ENCODE measurements at places on chromosomes 2 and 18. TPM values are rescaled to one million over a fixed set of nuclear protein-coding genes. Genes with fewer than 3 reads are reported as not detected.

DNA sequence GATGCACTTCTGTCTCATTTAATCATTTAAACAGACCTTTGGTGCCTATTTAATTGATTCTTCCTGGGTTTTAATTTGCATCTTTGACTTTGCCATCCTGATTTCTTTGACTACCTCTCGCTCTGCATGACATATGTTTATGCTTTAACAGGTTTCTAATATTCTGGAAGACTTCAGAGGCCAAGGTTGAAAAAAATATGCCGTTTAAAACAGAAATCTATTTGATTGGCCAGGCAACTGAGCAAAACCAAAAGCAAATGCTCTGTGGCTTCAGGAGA, 303.4 kb downstream of the IRS1 start:
- H3K27me3 ChIP-seq = no peaks in the 10 kb centered on the region
- H3K4me3 ChIP-seq = no peak overlapping the region
- no peak for DNase-seq
- peaks cover 9% of the 10 kb centered on the region for H3K4me1 ChIP-seq

GRCh38 chr2:230166557-230167170, 53.1 kb downstream of the SP110 start:
- H3K36me3 ChIP-seq = no peaks in the 10 kb centered on the region
- peak overlapping the region; percentile 5 for H3K27ac ChIP-seq
- H3K4me1 ChIP-seq = no peaks in the 10 kb centered on the region
- H3K4me3 ChIP-seq = no peak overlapping the region

GRCh38 chr2:204705243-204705932, 160.1 kb downstream of the PARD3B start:
- H3K36me3 ChIP-seq = no peaks in the 10 kb centered on the region
- H3K4me3 ChIP-seq = no peak overlapping the region
- peaks cover 19% of the 10 kb centered on the region for H3K4me1 ChIP-seq
- H3K27me3 ChIP-seq = no peaks in the 10 kb centered on the region
- no peak for DNase-seq

DNA sequence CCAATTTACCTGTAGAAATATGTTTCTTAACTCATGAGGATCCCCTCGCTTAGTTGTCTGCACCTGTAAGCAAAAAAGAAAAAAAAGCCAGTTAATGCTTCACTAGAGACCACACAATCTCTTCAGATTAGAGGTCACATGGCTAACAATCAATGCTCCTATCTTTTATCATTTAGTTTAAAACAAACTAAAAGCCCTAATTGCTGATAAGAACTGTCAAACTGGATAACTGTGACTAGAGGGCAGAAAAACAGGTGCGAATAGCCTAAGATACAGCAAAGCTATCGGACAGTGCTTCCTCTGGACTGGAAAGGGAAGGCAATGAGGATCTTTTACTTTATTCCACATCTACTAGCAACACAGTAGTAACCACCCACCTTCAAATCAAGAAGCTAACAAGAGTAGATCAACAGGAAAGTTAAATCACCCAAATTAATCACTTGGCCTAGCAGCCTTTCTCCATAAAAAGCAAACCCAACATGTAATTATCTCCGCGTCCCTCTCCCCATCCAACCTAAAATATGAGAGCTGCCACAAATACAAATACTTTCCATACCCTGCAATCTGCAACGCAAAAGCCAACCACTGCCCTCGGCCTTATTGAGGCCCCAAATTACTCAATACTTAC, 734 bp downstream of the SLC25A12 start:
- H3K27ac ChIP-seq = no peak overlapping the region
- H3K36me3 ChIP-seq = peaks cover 2% of the 10 kb centered on the region
- H3K4me3 ChIP-seq = peak overlapping the region; percentile 99
- H3K27me3 ChIP-seq = no peaks in the 10 kb centered on the region
- DNase-seq = no peak

DNA sequence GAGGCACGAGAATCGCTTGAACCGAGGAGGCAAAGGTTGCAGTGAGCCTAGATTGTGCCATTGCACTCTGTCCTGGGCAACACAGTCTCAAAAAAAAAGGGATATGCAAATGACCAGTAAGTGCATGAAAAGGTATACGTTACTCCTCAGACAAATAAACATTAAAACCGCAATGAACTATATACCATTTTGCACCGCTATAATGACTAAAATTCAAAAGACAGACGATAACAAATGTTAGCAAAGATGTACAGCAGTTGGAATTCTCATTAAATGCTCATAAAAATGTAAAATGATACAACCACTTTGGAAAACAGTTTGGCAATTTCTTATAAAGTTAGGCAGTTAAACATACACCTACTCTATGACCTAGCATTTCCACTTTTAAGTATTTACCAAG, 67.4 kb upstream of the MSH6 start:
- peaks cover 2% of the 10 kb centered on the region for H3K27me3 ChIP-seq
- no peak overlapping the region for H3K27ac ChIP-seq
- H3K4me3 ChIP-seq = no peak overlapping the region

GRCh38 chr2:11683476-11683875, 13.5 kb upstream of the NTSR2 start:
- DNase-seq = no peak
- no peak overlapping the region for H3K27ac ChIP-seq
- no peaks in the 10 kb centered on the region for H3K36me3 ChIP-seq
- H3K4me1 ChIP-seq = peaks cover 41% of the 10 kb centered on the region

DNA sequence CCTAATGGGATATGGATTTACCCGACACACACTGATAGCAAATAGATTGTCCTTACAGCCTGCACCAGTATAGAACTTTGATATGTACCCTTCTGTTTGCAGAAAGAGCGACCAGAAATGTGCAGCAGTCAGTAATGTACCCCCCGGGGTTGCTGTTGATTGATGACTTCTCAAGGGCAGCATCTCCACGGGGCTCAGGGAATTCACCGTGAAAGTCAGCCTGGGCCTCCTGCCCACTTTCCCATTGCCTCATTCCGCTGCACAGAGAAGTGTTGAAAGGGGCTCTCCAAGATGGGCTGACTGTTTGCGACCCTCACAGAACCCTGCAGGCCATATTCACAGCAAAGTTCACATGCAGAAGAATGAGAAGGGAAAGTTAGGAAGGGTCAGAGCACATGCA, 241.3 kb downstream of the PRKCE start:
- no peak overlapping the region for H3K4me3 ChIP-seq
- peaks cover 24% of the 10 kb centered on the region for H3K4me1 ChIP-seq
- no peak overlapping the region for H3K27ac ChIP-seq

- DNase-seq = no peak
- H3K4me3 ChIP-seq = no peak overlapping the region
- no peak overlapping the region for H3K27ac ChIP-seq
Measured at GRCh38 chr18:54134053-54134452, 90.4 kb downstream of the MBD2 start.

DNA sequence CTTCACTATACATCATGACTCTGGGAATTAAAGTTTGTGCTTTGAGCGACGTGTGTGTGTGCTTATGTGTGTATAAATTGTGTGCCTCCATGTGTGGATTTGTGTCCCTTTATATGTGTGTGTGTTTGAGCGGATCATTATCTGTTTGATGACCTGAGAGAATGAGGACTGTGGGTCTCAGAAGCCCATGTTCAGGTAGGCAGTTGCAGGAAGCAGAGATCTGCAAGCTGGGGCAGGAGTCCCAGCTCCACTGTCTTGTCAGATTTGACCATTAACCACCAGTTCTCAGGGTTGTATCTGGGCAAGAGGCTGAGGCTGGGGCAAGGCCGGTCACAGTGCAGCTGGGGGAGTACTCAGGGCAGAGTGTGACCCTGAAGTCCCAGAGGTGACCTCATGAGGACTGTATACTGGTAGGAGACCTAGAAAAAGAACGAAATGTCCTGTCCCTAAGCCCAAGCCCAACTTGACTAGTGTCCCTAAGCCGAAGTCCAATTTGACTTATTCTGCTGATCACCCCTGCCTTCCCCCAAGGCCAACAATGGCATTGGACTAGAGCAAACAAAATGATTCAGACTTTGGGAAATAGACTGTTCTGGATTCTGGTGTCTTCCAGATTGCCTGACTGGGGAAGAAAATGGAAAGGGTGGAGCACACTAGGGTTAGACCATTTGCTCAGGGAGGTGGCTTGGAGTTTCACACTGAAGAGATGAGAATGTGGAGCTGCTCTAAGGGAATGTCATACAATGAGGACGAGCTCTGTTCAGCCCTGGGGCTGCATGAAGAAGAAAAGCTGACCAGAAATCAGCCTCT, 28.1 kb downstream of the RHOB start:
- H3K4me3 ChIP-seq = peak overlapping the region; percentile 65
- H3K27me3 ChIP-seq = no peaks in the 10 kb centered on the region
- H3K36me3 ChIP-seq = peaks cover 4% of the 10 kb centered on the region

- H3K27me3 ChIP-seq = no peaks in the 10 kb centered on the region
- no peak overlapping the region for H3K4me3 ChIP-seq
- H3K27ac ChIP-seq = no peak overlapping the region
- no peaks in the 10 kb centered on the region for H3K36me3 ChIP-seq
- H3K4me1 ChIP-seq = no peaks in the 10 kb centered on the region
Measured at GRCh38 chr2:78686625-78687153, 338.8 kb upstream of the REG3G start.

DNA sequence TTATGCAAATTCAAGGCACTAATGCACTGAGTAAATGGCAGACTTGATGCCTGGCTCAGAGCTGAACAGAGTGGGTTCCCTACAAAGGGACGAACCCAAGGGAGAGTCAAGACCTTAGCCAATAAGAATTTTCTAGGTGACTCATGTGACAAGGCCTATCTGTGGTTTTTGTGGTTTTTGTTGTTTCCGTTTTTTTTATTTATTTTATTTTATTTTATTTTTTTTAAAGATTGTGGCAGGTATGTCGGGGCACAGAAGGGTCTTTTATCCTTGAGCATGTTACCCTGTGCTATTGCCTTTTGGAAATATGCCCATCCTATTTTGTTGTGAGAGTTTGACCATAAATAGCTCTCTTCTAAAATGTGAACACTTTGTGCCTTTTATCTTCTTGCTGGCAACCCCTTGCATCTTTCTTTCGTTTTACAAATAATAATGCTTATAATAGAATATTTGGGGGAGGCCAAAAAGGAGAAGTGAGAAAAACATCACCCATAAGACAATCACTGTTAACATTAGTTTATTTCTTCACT, 113.4 kb upstream of the AQP4 start:
- no peak overlapping the region for H3K4me3 ChIP-seq
- H3K27ac ChIP-seq = no peak overlapping the region
- no peaks in the 10 kb centered on the region for H3K27me3 ChIP-seq
- no peak for DNase-seq
- peaks cover 55% of the 10 kb centered on the region for H3K4me1 ChIP-seq

DNA sequence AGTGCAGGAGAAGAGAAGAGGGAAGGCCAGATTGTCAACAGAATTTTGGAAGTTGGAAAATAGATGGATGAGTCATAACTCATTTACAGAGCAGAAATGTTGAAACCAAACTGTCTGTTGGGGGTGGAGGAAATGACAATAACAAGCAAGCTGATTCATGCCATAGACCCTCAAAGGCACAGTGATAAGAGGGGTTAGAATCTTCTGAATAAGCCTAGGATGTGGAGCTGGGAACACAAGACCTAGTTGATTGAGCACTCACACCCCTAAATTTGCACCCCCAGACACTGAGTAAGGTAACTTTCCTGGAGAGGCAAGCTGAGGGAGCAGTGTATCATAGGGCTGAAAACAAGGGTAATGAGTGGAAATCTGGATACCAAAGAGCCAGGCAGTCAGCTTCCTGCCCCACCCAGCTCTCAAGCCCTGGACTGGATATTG, 141.4 kb downstream of the SCG2 start:
- H3K36me3 ChIP-seq = peaks cover 12% of the 10 kb centered on the region
- no peak for DNase-seq
- H3K27me3 ChIP-seq = no peaks in the 10 kb centered on the region
- H3K4me1 ChIP-seq = no peaks in the 10 kb centered on the region

DNA sequence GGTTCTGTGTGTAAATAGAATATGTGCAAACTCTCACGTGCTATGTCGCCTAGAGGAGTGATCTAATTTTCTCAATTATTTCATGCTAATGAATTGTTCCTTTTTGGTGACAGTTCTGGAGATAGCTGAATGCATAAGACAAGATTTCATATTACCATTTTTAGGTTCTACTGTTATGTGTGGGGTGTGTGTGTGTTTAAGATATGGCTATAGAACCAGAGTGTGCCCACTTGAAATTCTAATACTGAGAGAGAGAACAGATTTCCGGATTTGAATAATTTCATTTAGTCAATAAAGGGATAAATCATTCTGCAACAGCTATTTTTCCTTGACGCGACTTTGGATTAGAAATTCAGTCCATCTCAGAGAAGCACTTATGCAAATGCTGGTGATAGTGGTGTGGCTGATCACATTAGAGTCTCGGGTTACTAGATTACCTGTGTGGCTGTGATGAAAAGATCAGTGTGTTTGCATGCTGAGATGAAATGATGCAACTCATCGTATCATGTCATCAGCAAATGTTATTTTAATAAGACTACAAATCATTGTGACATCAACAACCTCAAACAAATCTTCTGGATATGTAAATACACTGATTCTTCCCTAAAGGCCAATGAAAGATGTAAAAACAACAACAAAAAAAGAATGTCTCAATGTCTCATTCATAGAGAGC, 415.9 kb downstream of the EPHA4 start:
- no peaks in the 10 kb centered on the region for H3K27me3 ChIP-seq
- DNase-seq = no peak
- H3K36me3 ChIP-seq = no peaks in the 10 kb centered on the region
- H3K4me1 ChIP-seq = peaks cover 17% of the 10 kb centered on the region

- peak overlapping the region; percentile 20 for H3K4me3 ChIP-seq
- no peaks in the 10 kb centered on the region for H3K36me3 ChIP-seq
Measured at GRCh38 chr2:227759411-227760118, 13.9 kb downstream of the SCYGR8 start.

- no peak for DNase-seq
- H3K36me3 ChIP-seq = no peaks in the 10 kb centered on the region
- H3K4me1 ChIP-seq = no peaks in the 10 kb centered on the region
- no peaks in the 10 kb centered on the region for H3K27me3 ChIP-seq
- no peak overlapping the region for H3K4me3 ChIP-seq
Measured at GRCh38 chr2:107412209-107412904, 414.3 kb upstream of the RGPD4 start.

DNA sequence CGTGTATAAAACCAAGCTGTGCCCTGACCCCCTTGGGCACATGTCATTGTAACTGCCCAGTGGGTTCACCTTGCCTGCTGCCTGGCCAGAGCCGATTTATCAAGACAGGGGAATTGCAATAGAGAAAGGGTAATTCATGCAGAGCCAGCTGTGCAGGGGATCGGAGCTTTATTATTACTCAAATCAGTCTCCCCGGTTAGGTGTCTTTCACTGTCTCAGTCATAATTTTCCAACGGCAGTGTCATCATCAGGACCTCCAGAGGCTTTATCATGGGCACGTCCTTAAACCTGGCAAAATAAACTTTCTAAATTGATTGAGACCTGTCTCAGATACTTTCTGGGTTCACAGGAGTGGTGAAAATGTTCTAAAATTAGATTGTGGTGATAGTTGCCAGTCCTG, 29.6 kb upstream of the PGAP1 start:
- no peak overlapping the region for H3K4me3 ChIP-seq
- H3K27ac ChIP-seq = no peak overlapping the region
- peaks cover 28% of the 10 kb centered on the region for H3K4me1 ChIP-seq
- DNase-seq = no peak

Gene PKDCC
- 74.4 TPM for total RNA-seq

Gene EML6
- 8.1 TPM for total RNA-seq

Gene TNFRSF11A
- 0.16 TPM for total RNA-seq

Gene KIDINS220
- 60.3 TPM for total RNA-seq

Gene PAX8
- total RNA-seq = 0.49 TPM

Gene PXDN
- 218 TPM for total RNA-seq

Gene IL36RN
- total RNA-seq = not detected

Data from neural crest cell (in vitro differentiated cells).